ENCODE measurements at places on chromosomes 3 and 15. TPM values are rescaled to one million over a fixed set of nuclear protein-coding genes. Genes with fewer than 3 reads are reported as not detected.

DLEC1 gene
- total RNA-seq = 0.13 TPM

NEK11 gene
- total RNA-seq = 6.5 TPM

MITF gene
- 12.6 TPM for total RNA-seq

MORC1 gene
- total RNA-seq = not detected

BRK1 gene
- total RNA-seq = 90.6 TPM

GASK1A gene
- 0.69 TPM for total RNA-seq

DNAH12 gene
- 0.13 TPM for total RNA-seq

GOLGA8S gene
- 0.10 TPM for total RNA-seq

CILP gene
- 0.07 TPM for total RNA-seq

SLC27A2 gene
- 0.26 TPM for total RNA-seq

CDHR4 gene
- total RNA-seq = 0.07 TPM

IMPG2 gene
- 0.33 TPM for total RNA-seq

WNT5A gene
- total RNA-seq = 80.7 TPM

PLSCR2 gene
- not detected for total RNA-seq

FGF12 gene
- total RNA-seq = 0.07 TPM

DNAJB8 gene
- total RNA-seq = not detected

PIF1 gene
- 6.3 TPM for total RNA-seq

MYLK gene
- total RNA-seq = 500 TPM

GLDN gene
- 3.7 TPM for total RNA-seq

IGF2BP2 gene
- total RNA-seq = 39.6 TPM

THRB gene
- 0.83 TPM for total RNA-seq

TMEM207 gene
- total RNA-seq = not detected

GOLGA6L9 gene
- total RNA-seq = 1.5 TPM

CPNE9 gene
- total RNA-seq = not detected

AP2M1 gene
- total RNA-seq = 399 TPM

DNASE1L3 gene
- 0.07 TPM for total RNA-seq

SST gene
- not detected for total RNA-seq

CACNA2D3 gene
- total RNA-seq = 0.03 TPM

NUSAP1 gene
- 23.7 TPM for total RNA-seq

LRRC58 gene
- total RNA-seq = 30.2 TPM

AGTR1 gene
- total RNA-seq = 0.30 TPM

TEX55 gene
- total RNA-seq = not detected

MAGI1 gene
- total RNA-seq = 41.3 TPM

ACKR4 gene
- total RNA-seq = 24.0 TPM

UNC13C gene
- under 0.01 TPM for total RNA-seq

NISCH gene
- total RNA-seq = 87.9 TPM

BMF gene
- 3.8 TPM for total RNA-seq

GP9 gene
- total RNA-seq = not detected

SLC51A gene
- total RNA-seq = not detected

SAMMSON gene
- not detected for total RNA-seq

FOXB1 gene
- not detected for total RNA-seq

DNAJA4 gene
- total RNA-seq = 3.4 TPM

INSYN1 gene
- total RNA-seq = 3.3 TPM

PRSS50 gene
- total RNA-seq = not detected

SPINK8 gene
- total RNA-seq = not detected

SPATA12 gene
- total RNA-seq = not detected

ALDH1A2 gene
- total RNA-seq = 3.8 TPM

TNFAIP8L3 gene
- total RNA-seq = 6.9 TPM

ITPKA gene
- 0.91 TPM for total RNA-seq

RASL12 gene
- total RNA-seq = 0.39 TPM

ADPRH gene
- 4.5 TPM for total RNA-seq

XCR1 gene
- total RNA-seq = not detected

TXNRD3 gene
- 6.9 TPM for total RNA-seq

SMCO1 gene
- not detected for total RNA-seq

SPINT1 gene
- 0.36 TPM for total RNA-seq

THAP10 gene
- total RNA-seq = 1.7 TPM

WDR93 gene
- total RNA-seq = 0.07 TPM

Data from smooth muscle cell of the pulmonary artery (primary cell).